RPMI7951 (cell line): ENCODE measurements at places on chromosomes 7 and 10. TPM values are rescaled to one million over a fixed set of nuclear protein-coding genes. Genes with fewer than 3 reads are reported as not detected.
A peak's percentile ranks its signal among the peaks of the same experiment; 100 is the strongest.

- no peak for DNase-seq
Measured at GRCh38 chr7:158263964-158264748, 323.5 kb downstream of the PTPRN2 start.

GRCh38 chr7:98213888-98214810 is 2.9 kb downstream of the BHLHA15 start:
- DNase-seq, result no peak

GRCh38 chr10:22986771-22987542 is 59.1 kb downstream of the ARMC3 start:
- peak; percentile 51 for DNase-seq

The AKR1B1 gene
- total RNA-seq, result 353 and 358 TPM in 2 replicates

DNA sequence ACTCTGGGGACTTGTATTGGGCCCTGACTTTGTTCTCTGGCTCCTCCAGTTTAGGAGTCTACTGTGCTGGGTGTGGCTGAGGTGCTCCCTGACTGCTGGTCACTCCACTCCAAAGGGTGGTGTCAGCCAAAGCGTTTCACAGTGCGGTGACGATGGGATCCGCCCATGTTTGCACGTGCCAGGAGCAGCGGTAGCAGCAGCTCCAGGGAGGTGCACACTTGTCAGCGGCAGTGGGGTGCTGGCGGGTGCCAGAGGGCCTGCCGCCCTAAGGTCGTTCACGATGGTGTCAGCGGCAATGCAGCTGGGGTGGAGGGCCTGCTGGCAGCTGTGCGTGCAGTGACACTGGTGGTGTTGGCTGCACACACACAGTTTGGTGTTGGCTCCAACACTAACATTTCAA is 268.5 kb upstream of the AKR1E2 start:
- DNase-seq, result no peak

The CHST12 gene
- 5.9 and 8.0 TPM in 2 replicates for total RNA-seq

DNA sequence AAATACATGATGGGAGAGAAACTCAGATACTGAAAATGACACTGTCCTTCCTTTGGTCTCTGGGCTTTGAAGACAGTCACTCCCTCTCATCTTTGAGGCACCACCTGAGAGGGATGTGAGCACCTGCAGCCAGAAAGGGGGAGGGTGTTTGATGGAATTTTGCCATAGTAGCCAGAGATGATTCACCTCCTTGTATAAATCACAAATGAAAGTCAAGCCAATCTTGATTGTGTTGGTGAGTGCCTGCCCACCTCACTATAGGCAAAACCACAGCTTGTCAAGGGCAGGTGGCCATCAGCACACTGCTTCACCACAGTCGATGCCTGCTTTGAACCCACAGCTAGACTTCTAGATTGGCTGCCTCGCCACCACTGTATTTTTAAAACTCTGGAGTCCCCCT is 48.2 kb downstream of the PON1 start:
- no peak for DNase-seq

DNA sequence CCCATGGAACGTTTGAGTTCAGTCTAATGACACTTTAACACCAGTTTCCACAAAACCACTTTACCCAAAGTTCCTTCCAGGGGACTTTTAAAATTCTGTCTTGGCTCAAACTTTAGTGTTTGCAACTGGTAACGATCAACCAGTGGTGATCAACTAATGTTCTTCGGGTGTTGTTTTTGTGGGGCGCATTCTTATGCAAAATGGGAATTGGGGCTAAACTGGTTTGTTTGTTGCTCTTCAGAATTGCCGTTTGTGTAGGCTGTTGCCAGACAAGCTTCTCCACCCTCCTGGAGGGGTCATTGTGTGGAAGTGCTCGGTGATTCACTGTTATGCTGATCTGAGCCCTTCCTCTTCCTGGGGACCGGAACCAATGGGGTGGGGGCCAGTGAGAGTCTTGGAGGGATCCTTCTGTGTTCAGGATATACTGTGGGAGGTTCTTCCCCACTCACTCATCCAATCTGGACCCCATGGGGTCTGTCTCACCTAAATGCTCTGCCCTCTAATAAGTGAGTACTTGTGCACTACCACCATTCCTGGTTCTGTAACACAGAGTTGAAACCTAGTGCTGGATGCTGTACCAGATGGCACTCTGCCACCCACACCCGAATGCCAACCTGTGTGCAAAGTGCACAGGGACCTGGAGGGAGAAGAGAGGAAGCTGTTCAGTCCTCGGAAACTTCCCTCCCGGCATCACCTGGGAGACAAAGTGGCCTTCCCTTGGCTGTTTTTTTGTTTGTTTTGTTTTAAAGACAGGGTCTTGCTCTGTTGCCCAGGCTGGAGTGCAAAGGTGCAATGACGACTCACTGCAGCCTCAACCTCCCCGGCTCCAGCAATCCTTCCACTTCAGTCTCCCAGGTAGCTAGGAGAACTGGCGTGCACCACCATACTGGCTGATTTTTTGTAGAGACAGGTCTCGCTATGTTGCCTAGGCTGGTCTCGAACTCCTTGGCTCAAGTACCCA is 2.1 kb downstream of the NFE2L3 start:
- DNase-seq, result peak; percentile 48

GRCh38 chr7:19465861-19466260 is 243.0 kb downstream of the POLR1F start:
- DNase-seq, result no peak

The HOXA9 gene
- total RNA-seq, result 0.12 TPM in 1 of 2 replicates, not detected in the other

DNA sequence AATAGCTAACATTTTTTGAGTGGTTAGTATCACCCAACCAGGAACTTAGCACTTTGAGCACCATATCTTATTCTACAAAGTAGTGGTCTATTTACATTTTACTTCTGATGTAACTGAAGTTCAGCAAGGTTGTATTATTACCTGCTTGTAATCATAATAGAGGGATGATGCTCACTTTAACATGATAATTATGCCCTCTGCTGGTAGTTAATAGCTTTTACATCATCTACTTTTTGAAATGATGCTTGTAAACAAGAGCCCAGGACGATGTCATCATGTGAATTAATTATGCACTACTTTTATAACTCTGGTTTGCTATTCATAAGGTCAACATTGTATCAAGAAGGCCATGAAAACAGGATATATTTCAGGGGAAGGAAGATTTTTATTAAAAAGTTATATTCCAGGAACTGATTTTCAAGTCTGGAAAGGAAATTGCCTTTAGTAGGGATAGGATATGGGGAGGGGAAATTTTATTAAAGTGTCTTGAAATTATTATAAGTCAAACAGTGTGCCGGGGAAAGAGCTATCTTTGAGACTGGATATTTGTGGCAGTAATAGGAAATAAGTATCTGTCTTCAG is 80.3 kb upstream of the SCIN start:
- DNase-seq, result peak; percentile 11
